ENCODE measurements at places on chromosomes 11 and 22.

- no peak for DNase-seq
These were observed at the start of gene CXCR5 for GRCh38 chr11:118883368-118884071. TSS of gene CXCR5 (plus strand) at chr11:118883892. CDS start at chr11:118883942, 50 bp downstream.

DNA sequence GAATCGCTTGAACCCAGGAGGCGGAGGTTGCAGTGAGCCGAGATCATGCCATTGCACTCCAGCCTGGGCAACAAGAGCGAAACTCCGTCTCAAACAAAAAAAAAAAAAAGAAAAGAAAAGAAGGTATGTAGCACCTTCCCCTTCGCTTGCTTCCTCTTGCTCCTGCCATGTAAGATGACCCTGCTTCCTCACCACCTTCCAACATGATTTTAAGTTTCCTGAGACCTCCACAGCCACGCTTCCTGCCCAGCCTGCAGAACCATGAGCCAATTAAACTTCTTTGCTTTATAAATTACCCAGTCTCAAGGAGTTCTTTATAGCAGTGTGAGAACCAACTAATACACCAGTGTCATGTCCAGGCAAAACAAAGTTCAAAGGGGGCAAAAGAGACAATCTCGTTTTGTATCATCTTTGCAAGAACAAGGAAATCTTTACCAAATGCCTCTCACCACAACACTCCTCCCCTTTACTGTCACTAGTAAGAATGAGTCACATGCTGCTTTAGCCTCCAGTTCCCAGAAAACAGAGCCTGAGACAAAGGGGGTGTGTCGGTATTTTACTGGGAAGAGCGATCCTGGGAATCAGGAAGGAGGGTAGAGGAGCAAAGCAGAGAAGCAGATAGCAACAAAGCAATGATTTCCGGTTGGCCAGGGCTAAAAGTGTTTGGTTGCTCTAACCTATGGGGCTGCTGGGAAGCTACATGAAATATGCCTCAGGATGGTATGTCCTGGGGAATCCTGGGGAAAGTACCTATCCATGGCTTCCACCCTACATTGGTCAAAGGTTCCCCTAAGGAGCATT is 10.5 kb upstream of the MCHR1 start:
- no peak for DNase-seq

GRCh38 chr22:35555483-35555890 is 14.9 kb downstream of the RASD2 start:
- no peak for DNase-seq

DNA sequence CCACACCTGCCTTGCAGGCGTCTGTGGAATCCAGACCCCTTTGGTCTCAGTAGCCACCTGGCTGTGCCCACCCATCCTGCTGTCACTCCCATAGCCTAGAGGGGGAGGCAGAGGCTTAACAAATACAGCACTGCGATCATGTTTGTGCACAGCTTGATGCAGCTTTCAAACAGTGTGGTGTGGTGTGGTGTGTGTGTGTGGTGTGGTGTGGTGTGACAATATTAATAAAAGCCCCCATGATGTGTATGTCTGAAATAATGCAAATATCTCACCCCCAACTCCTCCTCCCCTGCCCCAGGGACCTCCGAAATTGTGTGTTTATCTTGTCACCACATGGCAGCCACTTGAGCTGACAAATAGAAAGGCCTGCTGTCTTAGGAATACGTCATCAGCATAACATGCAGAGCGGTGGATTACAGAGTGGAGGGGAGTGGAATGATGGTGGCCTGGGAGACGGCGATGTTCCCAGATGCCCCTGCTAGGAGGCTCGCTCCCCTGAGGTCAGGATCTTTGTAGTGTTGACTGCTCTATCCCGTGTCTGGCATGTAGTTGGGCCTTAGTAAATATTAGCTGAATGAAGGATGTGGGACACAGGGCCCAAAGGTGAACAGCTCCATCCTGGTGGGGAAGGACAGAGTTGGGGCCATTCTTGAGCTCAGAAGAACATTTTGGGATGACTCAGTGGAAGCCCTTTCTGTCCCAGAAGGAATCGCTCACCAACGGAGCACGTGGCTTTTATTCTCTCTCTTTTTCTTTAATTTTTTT is 2.8 kb downstream of the PDXP start:
- DNase-seq = peak; percentile 21

Measured in T-helper 1 cell (primary cell).